IPS-NIHi11 (cell line): ENCODE measurements at places on chromosomes 12 and 14.

DNA sequence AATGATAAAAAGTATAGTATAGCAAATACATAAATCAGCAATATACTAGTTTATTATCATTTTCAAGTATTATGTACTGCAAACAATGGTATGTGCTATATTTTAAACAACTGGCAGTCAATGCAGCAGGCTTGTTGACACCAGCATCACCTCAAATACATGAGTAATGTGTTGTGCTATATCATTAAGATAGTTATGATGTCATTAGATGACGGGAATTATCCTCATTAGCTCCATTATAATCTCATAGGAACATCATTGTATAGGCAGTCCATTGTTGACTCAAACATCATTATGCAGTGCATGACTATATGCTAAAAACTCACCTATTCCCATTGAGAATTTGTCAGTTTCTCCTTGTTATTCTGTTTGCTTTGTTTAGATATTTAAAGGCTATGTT, 85.4 kb downstream of the PRKD1 start:
- no peak for DNase-seq

- no peak for DNase-seq
These were observed 1.0 kb downstream of the NUAK1 start for GRCh38 chr12:106137530-106138356.

GRCh38 chr14:96100161-96101064, 61.3 kb downstream of the C14orf132 start:
- peak; percentile 85 for DNase-seq

- DNase-seq: peak; percentile 53
These were observed 24.9 kb upstream of the SPPL3 start for GRCh38 chr12:120928864-120929652.

- DNase-seq: no peak
These were observed 87.8 kb upstream of the DYNC1H1 start for GRCh38 chr14:101876555-101876938.

GRCh38 chr14:63715360-63715759, 12.5 kb downstream of the SGPP1 start:
- no peak for DNase-seq

DNA sequence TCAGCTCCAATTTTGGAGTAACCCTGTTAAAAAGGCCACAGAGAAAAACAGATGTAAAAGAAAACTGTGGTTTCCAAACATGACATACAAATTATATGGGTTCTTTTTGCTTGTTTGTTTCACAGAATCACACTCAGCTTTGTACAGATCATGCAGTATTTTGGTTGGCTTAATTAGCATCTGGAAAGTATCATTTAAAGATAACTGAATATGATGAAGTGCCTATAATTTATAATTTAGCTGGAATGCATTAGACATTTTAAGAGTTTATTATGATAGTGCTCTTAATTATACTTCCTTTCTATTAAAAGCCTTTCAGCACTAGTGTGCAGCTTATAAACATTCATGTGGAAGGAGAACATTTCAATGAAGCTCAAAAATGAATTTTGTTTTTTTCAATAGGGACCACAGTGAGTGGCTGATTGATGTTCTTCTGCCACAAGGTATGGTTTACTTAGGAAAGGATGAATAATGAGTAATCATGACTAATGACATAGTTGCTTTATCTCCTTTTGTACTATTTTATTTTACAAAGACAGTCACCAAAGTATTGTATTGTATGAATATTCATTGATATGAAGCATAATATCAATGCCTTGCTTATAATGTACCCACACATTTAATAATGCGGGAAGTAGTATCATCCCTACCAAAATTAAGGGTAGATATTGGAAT, 98.3 kb downstream of the UNC79 start:
- DNase-seq: no peak

DNA sequence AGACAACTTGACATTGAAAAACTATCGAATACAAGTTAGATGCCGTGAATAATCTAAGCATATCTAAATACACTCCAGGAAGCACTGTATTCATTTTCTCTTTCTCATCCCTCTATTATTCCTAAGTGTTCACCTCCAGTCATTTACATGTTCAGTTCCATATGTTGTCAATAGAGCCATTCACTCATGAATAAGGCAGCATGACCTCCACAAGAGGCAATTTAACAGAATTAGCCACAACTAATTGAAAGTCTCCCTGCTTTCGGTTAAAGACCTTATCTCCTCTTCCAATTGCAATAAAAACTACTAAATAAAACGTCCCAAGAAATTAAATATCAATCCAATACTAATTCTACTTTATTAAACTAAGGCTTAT, 1.8 kb downstream of the LRIG3 start:
- DNase-seq: no peak

GRCh38 chr14:28879573-28879996, 113.0 kb downstream of the FOXG1 start:
- no peak for DNase-seq

- DNase-seq: no peak
These were observed 56.2 kb downstream of the SDR9C7 start for GRCh38 chr12:56878010-56878339.

DNA sequence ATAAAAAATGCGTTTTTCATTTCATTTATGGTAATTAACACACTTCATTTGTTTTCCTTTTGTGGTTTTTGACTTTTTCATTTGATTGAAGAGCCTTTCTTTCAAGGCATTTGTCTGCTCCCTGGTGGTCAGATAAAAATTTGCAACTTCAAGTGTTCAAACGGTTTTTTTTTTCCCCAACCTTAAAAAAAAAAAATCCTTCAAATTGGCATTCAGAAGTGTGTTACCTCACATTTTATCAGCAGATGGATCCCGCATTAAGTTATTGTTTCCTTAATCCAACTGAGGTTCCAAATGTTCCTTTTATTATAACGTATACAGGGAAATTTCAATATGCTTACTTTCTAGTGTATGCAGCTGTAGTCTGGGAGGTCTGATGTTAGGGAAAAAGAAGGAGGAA, 47.2 kb downstream of the MYF5 start:
- DNase-seq: no peak
